NCI-H1417 (cell line): ENCODE measurements at places on chromosomes 5 and 9.

DNA sequence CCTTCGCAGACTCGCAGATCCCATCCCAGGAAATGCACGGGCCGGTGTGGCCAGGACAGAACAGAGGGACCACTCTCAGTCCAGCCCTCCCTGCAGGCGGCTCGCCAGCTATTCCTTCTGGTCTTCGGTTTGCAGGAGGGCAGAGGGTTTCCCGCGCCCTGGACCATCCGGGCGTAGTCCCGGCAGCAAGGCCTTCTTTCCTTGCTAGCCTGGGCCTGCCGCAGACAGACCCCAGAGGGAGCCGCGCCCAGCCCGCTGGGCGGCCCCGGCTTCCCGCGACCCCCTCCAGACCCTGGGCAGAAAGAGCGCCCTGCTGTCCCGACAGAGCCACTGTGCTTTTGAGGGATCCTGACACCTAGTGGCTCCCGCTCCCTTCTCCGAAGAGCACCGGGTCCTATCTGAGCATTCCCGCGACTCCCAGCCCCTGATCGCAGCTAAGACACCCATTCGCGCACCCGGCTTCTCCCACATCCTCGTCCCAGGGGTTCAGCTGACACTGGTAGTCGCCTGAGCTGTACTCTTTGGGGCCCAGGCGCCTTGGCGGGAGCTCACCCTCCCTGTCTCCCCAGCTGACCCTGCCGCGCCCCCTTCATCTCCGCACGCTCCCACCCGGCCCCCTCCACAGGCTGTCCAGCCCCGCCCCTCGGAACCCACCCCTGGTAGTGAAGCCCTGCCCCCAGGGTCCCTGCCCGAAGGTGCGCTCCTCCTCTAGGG is 1.1 kb downstream of the CFAP90 start:
- peak; percentile 83 for DNase-seq

DNA sequence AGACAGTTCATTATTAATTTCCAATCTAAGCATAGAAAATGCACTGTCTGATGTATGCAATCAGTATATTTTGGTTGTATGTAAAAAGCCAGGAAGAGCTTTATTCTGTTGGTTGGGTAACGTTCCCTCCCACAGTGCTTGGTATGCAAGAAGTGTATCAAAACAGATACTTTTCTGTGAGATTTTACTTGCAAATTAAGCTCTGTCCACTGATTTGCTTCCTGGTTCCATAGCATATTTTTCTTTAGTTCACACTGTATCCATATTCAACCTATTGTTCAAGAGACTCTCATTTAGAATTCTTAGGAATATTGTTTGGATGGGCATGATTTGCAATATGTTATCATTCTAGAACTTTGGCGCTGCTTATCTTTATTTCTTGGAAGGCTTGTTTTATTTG is 47.4 kb downstream of the RNF180 start:
- DNase-seq: no peak

DNA sequence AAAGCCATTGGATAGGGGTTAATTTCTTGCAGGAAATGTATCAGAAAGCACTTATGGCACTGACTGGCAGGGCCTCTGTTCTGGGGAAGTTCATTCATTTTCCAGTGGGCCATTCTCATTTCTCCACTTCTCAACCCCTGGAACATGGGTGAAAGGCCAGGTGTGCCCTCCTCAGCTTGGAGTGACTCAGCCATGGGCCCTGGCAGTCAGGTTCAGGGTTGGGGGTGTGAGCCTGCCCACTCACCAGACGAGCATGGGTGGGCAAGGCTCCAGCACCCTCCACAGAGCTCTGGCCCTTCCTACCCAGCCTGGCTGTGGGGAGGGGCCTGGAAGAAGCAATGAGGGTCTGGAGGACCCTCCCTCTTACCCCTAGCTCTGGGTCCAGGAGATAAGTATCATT is 174.4 kb downstream of the HSPA4 start:
- DNase-seq: no peak

GRCh38 chr5:139445325-139446170 is 6.2 kb upstream of the DNAJC18 start:
- no peak for DNase-seq

DNA sequence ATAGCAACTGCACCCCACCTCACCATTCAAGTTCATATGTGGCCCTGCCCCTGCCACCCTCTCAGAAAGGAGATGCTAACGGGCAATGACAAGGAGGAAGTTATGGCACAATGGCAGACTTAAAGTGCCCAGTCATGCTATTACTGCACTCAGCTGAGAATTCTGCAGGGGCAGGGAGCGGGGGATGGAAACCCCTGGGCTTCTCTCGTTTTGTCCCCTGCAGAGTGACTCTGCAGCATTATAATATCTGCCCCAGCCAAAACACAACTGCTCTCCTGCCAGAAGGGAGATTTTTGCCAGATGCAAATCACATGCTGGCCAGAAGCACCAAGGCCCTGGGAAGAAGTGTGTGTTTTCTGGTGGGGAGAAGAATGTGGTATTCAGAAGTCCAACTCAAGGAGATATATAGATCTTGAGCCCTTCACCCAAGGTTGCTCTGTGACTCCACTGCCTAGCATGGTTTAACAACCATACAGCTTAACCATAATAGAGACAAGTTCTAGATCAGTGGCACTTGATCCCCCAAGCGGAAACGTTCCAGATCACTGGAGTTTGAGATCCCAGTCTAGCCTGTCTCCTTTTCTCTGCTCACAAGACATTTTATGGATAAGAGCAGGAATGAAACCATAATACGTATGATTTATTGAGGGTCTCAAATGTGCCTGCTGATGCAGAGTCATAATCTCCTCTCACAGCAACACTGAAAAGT is 207.0 kb upstream of the MAP3K1 start:
- no peak for DNase-seq

GRCh38 chr5:89276566-89277305 is 393.8 kb upstream of the MEF2C start:
- no peak for DNase-seq

- DNase-seq: peak; percentile 55
Measured at GRCh38 chr9:70044490-70045307, 1.1 kb downstream of the MAMDC2 start.

GRCh38 chr9:104841601-104842141 is 77.7 kb downstream of the NIPSNAP3B start:
- no peak for DNase-seq

DNA sequence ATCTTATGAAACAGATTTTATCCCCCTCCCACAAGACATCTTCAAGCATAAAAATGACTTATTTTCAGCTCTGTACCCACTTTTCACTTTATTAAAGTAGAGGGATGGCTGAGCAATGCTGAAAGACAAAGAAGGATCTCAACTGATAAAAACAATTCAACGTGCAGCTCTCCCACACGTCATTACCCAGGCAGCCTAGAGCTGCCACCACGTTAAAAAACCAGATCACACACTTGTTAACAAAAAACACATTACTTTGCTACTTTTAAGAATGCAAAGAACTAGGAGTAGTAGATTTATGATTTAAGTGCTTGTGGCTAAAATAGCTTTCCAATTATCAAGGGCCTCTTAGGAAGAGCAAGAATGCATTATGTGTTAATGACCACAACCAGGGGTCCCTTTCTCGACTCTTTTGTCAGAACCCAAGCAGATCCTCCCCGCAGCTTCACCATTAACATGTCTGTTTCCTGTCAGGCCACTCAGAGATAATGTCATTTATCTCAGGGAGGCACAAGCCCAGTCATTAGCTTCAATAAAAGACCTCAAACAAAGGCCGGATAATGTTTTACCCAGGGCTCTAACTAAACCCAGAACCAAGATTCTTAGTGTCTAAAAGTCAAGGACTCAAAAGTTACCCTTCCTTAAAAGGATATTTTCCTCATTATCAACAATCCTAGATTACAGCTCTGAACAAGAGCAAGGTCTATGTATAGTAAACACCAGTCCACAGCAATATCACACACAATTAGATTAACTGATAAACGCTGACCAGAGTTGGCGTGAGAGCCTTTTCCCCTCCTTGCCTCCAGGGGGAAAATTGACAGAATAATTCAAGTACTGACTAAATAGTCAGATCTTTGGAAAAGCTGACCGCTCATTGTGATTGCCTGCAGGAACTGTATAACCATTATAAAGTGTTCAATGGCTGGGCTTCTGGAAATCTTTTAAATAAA is 7.5 kb downstream of the ZNF608 start:
- DNase-seq: peak; percentile 66

DNA sequence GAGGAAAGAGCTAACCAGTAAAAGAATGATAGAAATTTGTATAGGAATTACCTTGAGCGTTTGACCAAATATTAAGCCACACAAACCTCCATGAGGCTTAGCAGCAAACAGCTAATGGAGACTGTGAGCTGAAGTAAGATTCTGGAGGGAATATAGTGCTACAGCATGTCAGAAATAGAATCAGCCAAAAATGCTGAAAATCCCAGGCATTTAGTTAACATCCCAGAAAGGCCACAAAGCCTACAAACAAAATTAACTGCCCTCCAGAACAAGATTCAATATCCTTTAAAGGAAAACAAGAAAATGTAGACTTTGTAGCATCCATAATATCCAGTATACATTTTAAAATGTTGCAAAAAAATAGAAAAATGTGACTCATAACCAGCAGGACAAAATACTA is 257.8 kb upstream of the TUSC1 start:
- DNase-seq: no peak

DNA sequence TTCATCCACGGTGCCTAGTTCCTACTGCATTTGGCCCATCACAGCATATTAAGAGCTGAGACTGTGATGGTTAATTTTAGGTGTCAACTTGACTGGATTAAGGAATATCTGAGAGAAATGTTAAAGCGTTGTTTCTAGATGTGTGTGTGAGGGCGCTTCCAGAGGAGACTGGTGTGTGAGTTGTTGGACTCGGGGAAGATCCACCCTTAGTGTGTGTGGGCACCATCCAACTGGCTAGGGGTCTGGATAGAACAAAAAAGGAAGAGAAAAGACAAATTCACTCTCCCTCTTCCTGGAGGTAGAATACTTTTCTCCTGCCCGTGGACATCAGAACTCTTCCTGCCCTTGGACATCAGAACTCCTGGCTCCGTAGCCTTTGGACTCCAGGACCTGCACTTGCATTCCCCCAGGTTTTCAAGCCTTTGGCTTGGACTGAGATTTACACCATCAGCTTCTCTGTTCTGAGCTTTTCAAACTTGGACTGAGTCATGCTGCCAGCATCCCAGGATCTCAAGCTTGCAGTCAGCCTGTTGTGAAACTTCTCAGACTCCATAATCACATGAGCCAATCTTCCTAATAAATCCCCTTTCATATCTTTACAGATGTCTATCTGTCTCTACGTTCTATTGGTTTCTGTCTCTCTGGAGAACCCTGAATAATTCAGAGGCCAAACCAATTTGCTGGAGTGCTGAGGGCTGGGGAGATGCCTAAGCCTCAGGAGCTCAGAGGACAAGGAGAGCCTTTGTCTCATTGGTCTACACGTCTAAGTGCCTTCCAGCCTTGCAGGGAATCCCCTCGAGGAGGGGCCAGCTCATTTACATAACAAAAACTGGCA is 164.5 kb downstream of the DCP2 start:
- DNase-seq: no peak

DNA sequence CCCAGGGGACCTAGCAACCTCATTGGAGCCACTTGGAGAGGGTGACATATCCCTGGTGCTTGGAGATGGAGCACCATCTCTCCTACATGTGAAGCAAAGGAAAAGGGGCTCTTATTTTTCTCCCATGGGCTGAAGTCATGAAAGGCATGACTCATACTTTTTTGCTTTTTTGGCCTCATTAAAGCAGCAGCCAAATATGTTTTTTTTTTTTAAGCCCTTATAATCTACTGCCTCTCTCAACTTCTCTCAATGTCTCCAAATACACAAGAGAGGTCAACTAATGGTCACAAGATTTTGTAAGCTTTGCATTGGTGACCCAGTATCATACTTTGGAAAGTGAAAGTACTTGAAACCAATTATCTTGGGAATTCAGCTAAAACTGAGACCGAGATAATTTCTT is 1.6 kb upstream of the CFAP90 start:
- DNase-seq: no peak

- no peak for DNase-seq
Measured at GRCh38 chr9:15403155-15403554, 19.5 kb upstream of the SNAPC3 start.

- DNase-seq: no peak
Measured at GRCh38 chr5:78568212-78568611, 80.4 kb downstream of the LHFPL2 start.

GRCh38 chr5:149543361-149544027 is 7.7 kb downstream of the CSNK1A1 start:
- no peak for DNase-seq

DNA sequence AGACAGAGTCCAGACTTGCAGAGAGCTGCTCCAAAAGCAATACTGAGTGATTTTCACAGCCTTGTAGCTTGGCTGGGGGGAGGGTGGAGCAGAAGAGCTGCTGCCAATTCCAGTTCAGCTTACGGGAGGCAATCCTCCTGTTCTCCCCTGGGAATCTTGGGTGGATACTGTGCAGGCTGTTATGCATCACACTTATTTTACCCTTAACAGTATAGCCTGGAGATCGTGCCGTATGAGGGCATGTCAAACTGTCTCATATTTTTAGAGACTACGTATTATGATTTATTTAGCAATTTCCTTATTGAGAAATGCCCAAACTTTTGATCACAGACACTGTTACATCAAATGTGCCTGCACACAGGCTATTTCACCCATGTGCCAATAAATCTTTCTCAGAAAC is 85.2 kb downstream of the BASP1 start:
- DNase-seq: no peak

DNA sequence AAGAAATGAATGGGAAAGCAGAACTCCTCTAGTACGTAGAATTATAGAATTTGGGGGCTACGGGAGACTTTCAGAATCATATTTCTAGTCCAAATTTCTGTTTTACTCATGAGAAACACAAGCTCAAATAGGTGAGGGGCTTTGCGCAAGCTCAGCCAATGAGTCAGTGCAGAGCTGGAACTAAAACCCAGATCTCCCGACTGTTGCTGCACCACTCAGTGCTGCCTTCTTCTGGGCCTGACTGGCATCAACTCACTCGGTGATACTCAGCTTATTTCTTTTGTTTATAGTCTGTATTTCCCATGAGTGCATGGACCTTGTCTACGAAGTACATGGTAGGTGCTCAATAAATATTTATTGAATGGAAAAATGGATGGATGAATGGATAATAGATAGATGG is 280.2 kb downstream of the CDK5RAP2 start:
- no peak for DNase-seq

DNA sequence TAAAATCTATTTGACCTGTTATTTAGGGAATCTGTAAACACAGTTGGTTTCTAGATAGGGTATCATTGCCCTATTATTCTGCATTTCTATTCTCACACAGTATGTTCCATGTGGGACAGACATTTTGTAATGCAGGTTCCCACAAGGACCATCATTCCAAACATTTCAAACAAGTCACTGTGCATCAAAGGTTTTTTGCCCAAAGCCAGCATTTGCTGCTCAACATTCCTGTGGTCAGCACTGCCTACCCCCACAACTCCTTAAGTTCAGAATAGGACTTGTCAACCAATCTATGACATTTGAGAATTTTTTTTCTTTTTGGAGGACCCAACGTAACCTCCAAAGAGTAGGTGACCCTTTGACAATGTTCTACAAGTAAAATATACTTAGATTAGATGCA is 95.7 kb downstream of the LPAR1 start:
- DNase-seq: no peak

- no peak for DNase-seq
Measured at GRCh38 chr9:88682431-88682831, 147.5 kb downstream of the NXNL2 start.
